CMK (cell line): ENCODE measurements at places on chromosomes 7 and 10.

GRCh38 chr10:104240078-104240477 is 7.9 kb upstream of the CFAP43 start:
- DNase-seq = no peak

- DNase-seq = no peak
Measured at GRCh38 chr10:45581582-45582385, 90.8 kb downstream of the ZFAND4 start.

DNA sequence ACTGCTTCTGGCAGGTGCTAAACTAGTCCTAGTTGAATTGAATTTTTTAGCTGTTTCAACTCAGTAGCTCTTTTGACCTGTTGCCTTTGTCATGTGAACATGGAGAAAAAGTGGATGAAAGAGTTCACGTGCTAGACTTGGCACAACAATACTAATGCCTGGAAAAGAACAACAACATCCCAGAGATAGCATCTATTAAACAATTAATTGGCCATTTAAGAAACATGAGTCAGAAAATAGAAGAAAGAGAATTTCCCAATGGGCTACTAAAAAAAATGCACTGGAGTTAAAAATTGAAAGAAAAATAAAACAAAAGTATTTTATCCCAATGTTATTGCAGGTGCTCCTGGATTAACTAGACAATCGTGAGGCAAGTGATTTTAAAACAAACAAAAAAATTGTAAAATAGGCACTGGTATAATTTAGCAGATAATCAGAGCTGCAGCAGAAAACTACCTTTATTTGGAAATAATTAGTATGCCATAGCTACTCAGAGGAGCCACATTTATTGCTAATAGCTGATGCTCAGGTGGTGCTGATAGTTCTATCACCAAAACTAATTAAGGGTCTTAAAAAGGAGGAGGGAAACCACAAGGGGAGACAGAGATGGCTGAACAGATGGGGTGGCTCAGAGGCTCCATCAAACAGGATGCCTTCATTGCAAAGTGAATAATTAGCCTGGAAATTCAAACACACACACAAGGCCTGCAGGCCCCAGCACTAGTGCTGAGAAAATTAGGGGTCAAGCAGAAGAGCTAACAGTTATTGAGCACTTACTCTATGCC is 17.6 kb downstream of the CCDC71L start:
- no peak for DNase-seq

DNA sequence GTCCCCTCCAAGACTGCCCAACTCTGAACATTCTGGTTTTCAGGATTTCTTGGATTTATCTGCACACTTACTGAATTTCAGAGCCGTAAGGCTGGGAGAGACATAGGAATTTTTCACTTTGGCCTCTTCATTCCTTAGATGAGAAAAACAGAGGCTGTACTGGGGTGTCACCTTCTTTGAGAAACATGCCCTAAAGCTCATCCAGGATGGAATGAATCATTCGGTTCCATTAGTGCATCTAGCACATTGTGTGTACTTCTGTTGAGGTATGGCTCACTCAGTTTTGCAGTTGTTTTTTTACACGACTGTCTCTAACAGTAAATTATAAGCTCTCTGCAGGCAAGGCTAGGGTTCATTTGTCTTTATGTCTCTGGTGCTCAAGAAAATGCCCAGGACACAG is 383.4 kb downstream of the GATA3 start:
- DNase-seq = no peak

DNA sequence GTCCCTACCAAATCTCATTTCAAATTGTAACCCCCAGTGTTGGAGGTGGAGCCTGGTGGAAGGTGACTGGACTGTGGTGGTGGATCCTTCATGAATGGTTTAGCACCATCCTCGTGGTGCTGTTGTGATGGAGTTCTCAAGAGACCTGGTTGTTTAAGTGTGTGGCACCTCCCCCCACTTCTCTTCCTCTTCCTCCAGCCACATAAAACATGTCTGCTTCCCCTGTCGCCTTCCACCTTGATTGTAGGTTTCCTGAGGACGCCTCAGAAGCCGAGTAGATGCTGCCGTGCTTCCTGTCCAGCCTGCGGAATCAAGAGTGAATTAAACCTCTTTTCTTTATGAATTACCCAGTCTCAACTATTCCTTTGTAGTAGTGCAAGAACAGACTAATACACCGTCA is 21.0 kb downstream of the GRB10 start:
- DNase-seq = no peak

GRCh38 chr7:85341121-85341520 is 154.3 kb upstream of the SEMA3D start:
- no peak for DNase-seq

DNA sequence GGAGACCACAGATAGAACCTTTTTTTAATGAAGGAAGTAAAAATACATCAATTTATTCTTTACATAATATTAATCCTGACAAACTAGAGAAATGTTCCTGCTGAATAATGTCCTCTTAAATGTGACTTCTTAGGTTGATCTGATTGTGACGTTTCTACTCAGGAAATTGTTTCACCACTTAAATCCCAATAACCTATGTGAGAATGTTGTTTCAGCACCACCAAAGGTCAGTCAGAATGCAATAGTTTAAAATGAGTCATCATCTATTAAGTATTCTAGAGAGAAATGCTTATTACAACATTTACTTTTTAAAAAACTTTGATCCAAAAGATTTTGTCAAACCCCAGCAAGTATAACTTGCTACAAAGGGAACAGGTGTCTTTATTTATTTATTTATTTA is 155.4 kb upstream of the CACNA2D1 start:
- DNase-seq = no peak

DNA sequence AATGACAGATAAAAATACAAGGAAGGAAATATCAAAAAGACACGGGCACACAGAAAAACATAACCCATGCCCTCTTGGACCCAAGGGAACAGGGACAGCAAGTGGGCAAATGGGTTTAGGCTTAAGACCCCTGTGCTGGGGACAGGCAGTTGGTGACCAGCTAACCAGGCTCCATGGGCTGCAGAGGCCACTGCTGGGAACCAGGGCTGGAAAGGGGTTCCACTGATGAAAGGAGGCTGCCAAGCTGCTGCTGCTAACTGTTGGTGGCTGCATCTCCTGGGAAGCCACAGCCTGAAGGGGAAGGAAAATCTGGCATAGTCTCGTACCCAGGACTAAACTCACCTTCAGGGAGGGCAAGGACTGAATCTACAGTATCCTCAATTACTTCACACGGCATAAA is 579.2 kb upstream of the MGMT start:
- DNase-seq = no peak

- peak; percentile 70 for DNase-seq
Measured at GRCh38 chr7:26329520-26330255, 38.0 kb downstream of the SNX10 start.

DNA sequence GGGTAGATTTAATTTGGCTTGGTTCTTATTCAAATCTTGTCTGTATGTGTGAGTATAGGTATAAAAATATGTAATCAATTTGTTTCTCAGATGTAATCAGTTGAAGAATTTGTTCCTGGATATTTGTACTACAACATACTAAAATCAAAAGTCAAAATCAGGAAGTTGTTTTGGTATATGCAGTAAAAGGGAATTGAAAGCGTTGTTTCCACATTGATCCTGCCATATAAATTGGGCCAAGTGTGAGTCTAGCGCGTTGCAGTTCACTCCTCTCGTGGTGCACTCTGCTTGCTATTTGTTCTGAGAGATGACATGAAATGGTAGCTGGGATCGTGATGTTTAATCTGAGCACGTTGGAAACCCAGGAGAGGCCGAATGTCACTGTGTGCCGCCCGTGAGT is 55.9 kb downstream of the SHH start:
- no peak for DNase-seq

- no peak for DNase-seq
Measured at GRCh38 chr7:137578541-137578940, 235.0 kb upstream of the PTN start.

DNA sequence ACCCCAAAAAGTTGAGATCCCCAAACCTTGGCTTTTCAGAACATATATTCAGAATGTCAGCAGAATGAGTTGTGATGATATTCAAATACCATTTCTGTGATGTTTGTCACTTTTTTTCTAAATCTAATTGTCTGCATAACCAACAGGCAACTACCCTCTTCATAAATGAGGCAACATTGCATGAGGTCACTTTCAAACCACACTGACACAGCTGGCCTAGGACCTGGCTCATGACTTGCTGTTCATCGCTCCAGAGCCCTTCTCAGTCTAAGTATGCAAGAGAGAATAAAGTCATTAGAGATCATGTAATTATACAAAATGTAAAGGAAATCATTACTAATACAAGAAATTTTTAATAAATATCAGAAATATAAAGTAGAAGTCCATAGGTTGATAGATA is 681.9 kb downstream of the GRM8 start:
- no peak for DNase-seq

GRCh38 chr7:102063690-102064180 is 222.9 kb upstream of the SH2B2 start:
- no peak for DNase-seq

GRCh38 chr10:79206300-79207095 is 137.7 kb downstream of the ZMIZ1 start:
- DNase-seq = no peak

DNA sequence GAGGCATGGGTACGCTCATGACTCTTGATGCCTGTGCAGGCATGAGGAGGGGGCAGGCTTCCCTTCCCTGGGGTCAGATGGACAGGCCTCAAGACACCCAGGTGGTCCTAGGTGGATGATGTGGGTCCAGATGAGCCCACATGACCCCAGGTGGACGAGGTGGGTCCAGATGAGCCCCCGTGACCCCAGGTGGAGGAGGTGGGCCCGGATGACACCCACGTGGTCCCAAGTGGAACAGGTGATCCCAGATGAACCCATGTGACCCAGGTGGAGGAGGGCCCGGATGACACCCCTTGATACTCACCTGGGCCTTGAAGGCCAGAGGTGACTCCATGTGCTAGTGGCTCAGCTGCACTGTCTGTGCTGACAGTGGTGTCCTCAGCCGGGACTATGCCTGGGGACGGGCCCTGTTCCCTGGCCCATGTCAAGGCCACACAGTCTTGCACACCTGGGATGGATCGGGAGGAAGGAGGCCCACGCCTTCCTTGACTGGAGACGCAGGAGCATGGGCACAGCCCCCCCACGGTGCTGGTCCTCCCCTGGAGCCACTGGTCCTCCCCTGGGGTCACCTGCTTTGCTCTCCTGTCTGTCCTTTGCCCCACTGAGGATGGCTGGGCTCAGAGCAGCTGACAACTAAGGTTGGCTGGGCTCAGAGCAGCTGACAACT is 3.2 kb downstream of the PRAP1 start:
- no peak for DNase-seq

DNA sequence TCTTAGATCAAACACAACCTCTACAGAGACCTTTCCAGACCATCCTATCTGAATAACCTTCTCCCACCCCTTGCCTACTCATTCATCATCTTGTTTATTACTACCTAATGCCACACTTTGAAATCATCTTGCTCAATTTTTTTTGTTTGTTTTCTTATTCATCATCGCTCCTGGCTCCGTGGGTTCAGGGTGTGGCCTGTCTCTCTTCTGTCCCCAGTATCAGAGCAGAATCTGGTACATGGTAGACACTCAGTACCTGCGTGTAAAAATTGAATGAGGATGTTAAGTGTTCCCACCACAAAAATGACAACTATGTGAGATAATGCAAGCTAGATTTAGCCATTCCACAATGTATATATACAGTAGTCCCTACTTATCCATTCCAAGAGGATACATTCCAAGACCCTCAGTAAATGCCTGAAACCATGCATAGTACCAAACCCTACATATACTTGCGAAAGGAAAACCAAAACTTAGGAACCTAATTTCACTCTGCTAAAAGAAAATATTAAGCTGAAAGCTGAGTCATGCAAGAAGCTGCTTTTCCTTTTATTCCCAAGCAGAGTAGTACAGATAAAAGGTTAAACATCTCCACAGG is 72.1 kb upstream of the SEC61G start:
- DNase-seq = no peak

GRCh38 chr10:121168545-121169216 is 317.5 kb downstream of the WDR11 start:
- DNase-seq = no peak

GRCh38 chr10:74932648-74933047 is 106.2 kb downstream of the KAT6B start:
- DNase-seq = no peak

DNA sequence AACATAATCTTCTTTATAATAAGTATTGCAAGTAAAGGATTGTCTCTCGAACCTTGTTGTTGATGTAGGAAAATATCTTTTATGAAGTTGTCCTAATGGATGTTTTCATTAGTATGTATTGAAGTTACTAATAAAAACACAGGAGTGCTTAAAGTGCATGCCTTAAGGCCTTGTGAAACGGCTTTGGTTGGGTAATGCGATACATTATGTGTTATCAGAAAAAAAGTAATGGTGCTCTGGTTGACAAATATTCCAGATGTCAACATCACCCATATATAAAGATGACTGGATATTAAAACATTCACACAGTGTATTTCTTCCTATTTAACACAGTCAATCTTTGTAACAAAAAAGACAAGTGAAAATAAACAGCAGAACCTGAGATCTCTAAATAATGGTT is 310.7 kb downstream of the PRKG1 start:
- no peak for DNase-seq

DNA sequence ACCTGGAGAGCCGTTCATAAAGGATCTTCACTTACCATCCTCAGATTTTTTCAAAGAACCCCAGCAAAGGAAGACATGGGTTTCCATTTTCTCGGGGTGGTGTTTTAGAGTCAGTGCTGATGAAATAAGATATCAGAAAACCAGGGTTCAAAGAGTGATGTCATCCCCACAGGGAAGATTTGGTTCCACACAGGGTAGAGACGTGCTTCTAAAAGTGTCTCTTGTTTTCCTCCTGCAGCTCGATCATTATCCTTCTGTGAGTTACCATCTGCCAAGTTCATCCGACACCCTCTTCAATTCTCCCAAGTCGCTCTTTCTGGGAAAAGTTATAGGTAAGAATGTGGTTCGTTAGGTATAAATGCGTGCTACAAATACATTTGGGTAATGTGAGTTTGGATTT is 323.8 kb upstream of the C7orf33 start:
- DNase-seq = no peak

DNA sequence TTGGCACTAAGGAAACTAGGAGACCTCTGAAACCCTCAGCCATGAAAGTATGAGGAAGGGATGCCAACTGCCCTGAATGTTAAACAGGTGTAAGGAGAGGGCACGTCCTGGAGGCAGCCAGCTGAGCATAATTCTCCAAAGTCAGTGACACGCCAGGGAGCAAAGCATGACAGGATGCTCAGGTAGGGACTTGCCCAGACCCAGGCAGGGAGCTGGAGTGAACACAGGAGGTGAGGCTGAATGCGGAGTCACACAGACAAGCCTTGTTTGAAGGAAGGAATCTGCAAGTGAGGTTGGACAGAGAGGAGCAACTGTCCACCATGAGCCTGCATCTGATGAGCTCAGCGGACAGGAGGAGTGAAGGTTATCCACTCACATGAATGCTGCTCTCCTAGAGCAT is 41.5 kb downstream of the KLRG2 start:
- DNase-seq = no peak

- no peak for DNase-seq
Measured at GRCh38 chr10:12547301-12547771, 198.0 kb downstream of the CAMK1D start.

GRCh38 chr7:30446266-30446665 is 32.3 kb downstream of the NOD1 start:
- no peak for DNase-seq

DNA sequence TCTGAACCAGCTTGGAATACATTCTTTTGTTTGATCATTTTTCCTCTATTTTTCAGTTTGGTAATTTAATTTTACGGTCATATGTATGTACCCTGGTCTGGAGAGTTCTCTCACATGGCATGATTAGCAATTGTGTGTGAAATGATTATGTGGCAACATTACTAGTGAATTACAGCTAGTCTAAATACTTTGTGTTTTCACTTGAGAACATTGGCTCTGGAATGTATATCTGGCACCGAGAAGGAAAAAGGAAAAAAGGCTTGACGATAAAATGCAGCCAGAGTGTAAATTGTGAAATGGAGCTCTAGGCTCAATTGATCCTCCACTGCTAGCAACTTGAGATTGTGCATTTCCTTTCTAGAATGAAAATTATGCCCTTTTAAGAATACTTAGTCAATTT is 397.2 kb downstream of the EXOC4 start:
- DNase-seq = no peak
